ENCODE measurements at places on chromosomes 16 and 17. TPM values are rescaled to one million over a fixed set of nuclear protein-coding genes. Genes with fewer than 3 reads are reported as not detected.
A peak's percentile ranks its signal among the peaks of the same experiment; 100 is the strongest.

GRCh38 chr16:30927789-30928378, 4.5 kb downstream of the FBXL19 start:
- peak; percentile 56 for DNase-seq
- H3K4me1 ChIP-seq = peaks cover 12% of the 10 kb centered on the region
- no peaks in the 10 kb centered on the region for H3K27me3 ChIP-seq
- no peak overlapping the region for H3K4me3 ChIP-seq
- no peak overlapping the region for H3K27ac ChIP-seq

DNA sequence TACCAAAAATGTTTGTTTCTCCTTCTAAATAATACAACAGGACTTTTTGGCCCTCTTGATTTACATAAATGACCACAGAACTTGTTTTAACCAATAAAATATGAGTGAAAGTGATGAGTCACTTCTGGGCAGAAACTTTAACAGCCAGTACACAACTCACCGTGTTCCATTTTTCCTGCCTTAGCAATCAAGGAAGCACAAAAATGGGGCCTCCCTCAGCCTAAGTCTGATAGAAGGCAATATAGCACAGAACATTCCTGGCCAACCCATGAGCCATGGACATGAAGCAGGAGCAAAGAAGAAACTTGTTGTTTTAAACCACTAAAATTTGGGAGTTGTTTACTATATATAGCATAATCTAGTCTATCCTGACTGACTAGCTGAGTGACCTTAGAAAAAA, 61.1 kb upstream of the MTMR4 start:
- no peaks in the 10 kb centered on the region for H3K27me3 ChIP-seq
- H3K4me1 ChIP-seq = no peaks in the 10 kb centered on the region
- no peak for DNase-seq
- H3K4me3 ChIP-seq = no peak overlapping the region
- H3K36me3 ChIP-seq = no peaks in the 10 kb centered on the region

- no peak overlapping the region for H3K27ac ChIP-seq
- H3K27me3 ChIP-seq = no peaks in the 10 kb centered on the region
- H3K36me3 ChIP-seq = no peaks in the 10 kb centered on the region
- H3K4me3 ChIP-seq = no peak overlapping the region
These were observed 239.0 kb downstream of the SNX29 start for GRCh38 chr16:12215277-12216105.

DNA sequence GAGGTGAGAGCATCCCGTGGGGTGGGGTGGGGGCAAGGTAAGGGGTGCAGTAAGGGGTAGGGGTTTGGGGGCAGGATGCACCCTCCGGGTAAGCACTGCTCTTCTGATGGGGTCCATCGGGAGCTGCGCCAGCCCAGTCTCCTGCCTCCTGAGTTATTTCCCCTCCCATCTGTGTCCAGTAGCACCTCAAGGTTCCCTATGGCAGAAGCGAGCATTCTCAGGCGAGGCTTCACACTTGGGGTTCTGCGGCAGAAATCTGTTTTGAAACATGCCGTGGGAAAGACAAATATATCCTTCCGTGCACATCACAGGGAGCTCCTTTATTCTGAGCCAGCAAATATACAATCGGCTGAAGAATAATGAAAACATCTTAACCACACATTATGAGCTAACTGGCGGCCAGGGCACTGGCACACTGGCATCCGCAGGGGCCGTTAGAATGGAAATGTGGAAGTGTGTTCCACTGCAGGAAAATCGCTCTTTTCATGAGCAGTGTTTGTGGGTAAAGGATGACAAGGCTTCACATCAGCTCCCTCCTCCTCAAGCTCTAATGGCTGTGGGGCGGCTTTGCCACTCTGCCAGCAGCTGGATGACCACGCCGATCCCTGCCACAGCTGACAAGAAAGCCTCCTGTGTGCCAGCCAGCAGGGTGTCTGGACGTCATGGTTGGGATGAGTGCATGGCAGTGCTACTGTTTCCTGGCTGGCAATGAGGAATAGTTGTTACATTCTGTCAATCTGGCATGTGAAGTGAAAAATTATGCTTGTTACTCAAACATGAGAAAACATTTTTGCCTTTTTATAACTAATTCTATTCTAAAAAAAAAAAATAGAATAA, 20.0 kb downstream of the MTHFSD start:
- H3K36me3 ChIP-seq = peaks cover 64% of the 10 kb centered on the region
- no peak overlapping the region for H3K27ac ChIP-seq
- no peaks in the 10 kb centered on the region for H3K27me3 ChIP-seq

DNA sequence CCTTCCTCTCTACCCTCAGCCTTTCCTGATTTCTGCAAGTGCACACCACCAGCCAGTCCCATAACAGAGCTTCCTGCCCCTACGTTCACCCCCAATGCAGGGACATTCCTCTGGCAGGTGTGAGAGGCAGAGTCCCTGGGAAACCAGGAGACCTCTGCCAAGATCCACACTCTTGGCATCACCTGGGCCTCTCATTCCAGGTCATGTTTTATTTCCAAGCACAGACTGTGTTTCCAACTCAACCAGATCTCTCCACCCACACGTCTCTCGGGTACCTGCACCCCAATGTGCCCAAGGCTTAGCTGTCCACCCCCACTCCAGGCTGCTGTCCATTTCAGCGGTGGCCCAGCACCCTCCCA, 21.0 kb upstream of the PHB1 start:
- H3K27me3 ChIP-seq = peaks cover 29% of the 10 kb centered on the region
- H3K4me3 ChIP-seq = no peak overlapping the region
- H3K36me3 ChIP-seq = no peaks in the 10 kb centered on the region

The CDH11 gene
- total RNA-seq = 21.1 TPM

- DNase-seq = peak; percentile 60
- no peaks in the 10 kb centered on the region for H3K4me1 ChIP-seq
- H3K4me3 ChIP-seq = no peak overlapping the region
- H3K36me3 ChIP-seq = no peaks in the 10 kb centered on the region
These were observed 92.7 kb downstream of the ABCC1 start for GRCh38 chr16:16042076-16042475.

DNA sequence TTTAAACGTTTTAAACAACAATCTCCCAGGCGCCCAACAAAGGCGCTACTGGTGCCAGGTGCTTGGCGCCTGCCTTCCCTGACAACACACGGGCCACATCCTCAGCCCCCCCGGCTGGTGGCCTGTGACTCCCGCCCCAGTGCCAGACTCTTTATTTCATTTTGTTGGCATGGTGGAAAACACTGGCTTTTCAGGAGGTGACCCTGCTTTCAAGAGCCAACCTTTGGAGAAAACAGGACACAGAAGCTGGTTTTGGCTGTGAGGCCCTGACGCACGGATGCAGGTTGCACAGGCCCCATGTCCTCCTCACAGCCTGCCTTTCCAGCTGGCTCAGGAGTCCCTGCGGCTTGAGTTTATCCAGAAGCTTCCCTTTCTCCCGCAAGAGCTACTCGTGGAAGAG, 100.0 kb downstream of the METRNL start:
- H3K27ac ChIP-seq = no peak overlapping the region
- H3K4me1 ChIP-seq = peaks cover 14% of the 10 kb centered on the region
- no peak overlapping the region for H3K4me3 ChIP-seq
- no peaks in the 10 kb centered on the region for H3K27me3 ChIP-seq
- no peak for DNase-seq

- no peaks in the 10 kb centered on the region for H3K36me3 ChIP-seq
- no peaks in the 10 kb centered on the region for H3K4me1 ChIP-seq
- DNase-seq = no peak
- H3K27ac ChIP-seq = no peak overlapping the region
- no peaks in the 10 kb centered on the region for H3K27me3 ChIP-seq
These were observed 110.1 kb downstream of the USP31 start for GRCh38 chr16:23039118-23039517.

GRCh38 chr17:59763861-59764260, 56.4 kb downstream of the VMP1 start:
- no peak overlapping the region for H3K4me3 ChIP-seq
- H3K27ac ChIP-seq = no peak overlapping the region
- H3K27me3 ChIP-seq = no peaks in the 10 kb centered on the region
- no peaks in the 10 kb centered on the region for H3K4me1 ChIP-seq
- no peak for DNase-seq

DNA sequence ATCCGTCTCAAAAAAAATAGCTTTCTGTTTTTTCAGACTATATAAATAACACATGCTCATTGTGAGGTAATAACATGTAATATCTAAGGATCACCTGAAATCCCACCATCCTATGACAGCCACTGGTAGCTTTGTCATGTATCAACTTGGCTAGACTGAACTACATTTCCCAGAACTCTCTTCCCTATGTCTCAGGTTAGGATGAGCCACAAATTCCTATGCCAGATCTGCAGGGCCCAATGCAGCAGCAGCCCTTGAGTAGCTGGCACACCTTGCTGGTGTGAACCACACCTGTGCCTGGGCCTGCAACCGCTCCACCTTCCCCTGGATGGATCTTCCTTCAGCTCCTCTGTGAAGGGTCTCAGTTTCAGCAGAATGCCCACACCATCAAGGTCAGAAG, 28.1 kb downstream of the OGFOD1 start:
- no peak for DNase-seq
- no peaks in the 10 kb centered on the region for H3K27me3 ChIP-seq
- no peak overlapping the region for H3K27ac ChIP-seq
- H3K4me1 ChIP-seq = no peaks in the 10 kb centered on the region
- H3K36me3 ChIP-seq = no peaks in the 10 kb centered on the region

The DNAH17 gene
- total RNA-seq = not detected

The SDR42E2 gene
- not detected for total RNA-seq

DNA sequence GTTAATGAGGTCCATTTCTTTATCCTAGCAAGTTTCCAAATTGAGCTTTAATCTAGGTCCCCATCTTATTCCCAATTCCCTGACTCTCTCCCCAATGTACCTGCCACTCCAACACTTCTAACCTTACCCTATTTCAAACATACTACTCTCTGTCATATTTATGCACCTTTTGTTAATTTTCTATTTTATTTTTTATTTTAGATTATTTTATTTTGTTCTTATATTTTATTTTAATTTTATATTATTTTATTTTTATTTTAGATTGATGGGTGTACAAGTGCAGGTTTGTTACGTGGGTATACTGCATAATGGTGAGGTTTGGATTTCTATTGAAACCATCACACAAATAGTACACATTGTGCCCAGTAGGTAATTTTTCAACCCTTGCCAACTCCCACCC, 333.9 kb upstream of the ERCC4 start:
- no peak overlapping the region for H3K4me3 ChIP-seq
- H3K27me3 ChIP-seq = no peaks in the 10 kb centered on the region
- H3K36me3 ChIP-seq = no peaks in the 10 kb centered on the region
- DNase-seq = no peak

The ZG16 gene
- not detected for total RNA-seq

DNA sequence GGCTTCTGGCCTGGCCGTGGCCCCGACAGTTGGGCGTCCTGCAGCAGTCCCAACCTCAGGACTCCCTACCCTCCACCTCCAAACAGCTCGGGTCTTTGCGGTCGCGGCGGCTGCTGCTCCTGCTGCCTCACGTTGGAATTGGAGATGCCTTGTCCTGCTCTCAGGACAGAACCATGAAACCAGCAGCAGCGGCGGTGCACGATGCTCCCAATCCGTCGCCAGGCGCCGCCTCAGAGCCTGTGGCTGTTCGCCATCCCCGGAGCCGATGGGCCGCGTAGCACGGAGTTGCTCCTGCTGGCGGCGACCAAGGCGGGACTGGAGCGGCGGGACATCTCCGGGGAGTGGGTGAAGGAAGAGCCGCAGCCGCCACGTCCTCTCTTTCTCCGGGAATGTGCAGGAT, 1965.9 kb downstream of the TP53TG3F start:
- no peak for DNase-seq
- no peaks in the 10 kb centered on the region for H3K36me3 ChIP-seq
- H3K27me3 ChIP-seq = no peaks in the 10 kb centered on the region
- no peak overlapping the region for H3K27ac ChIP-seq
- no peaks in the 10 kb centered on the region for H3K4me1 ChIP-seq

DNA sequence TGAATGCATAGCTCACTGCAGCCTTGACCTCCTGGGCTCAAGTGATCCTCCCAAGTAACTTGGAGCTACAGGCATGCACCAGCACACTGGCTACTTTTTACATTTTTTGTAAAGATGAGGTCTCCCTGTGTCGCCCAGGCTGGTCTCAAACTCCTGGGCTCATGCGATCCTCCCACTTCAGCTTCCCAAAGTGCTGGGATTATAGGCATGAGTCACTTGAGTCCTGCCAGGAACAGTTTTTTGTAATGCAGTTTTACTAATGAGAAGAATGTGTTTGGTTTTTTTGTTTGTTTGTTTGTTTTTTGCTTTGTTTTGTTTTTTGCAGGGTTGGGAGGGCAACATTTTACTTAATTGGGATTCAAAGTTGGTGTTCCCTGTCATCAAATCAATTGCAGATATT, 22.2 kb downstream of the SOST start:
- H3K27ac ChIP-seq = no peak overlapping the region
- H3K4me1 ChIP-seq = no peaks in the 10 kb centered on the region
- DNase-seq = no peak
- no peaks in the 10 kb centered on the region for H3K36me3 ChIP-seq

The SLC5A10 gene
- total RNA-seq = 0.12 TPM

The PPP1R27 gene
- not detected for total RNA-seq

GRCh38 chr17:72191356-72191755, 70.5 kb downstream of the SOX9 start:
- H3K4me3 ChIP-seq = no peak overlapping the region
- no peaks in the 10 kb centered on the region for H3K27me3 ChIP-seq
- no peak for DNase-seq

The RNF157 gene
- 3.3 TPM for total RNA-seq

- peaks cover 56% of the 10 kb centered on the region for H3K4me1 ChIP-seq
- DNase-seq = no peak
- peaks cover 28% of the 10 kb centered on the region for H3K36me3 ChIP-seq
- no peak overlapping the region for H3K4me3 ChIP-seq
- H3K27me3 ChIP-seq = no peaks in the 10 kb centered on the region
These were observed 2.3 kb downstream of the SLC25A11 start for GRCh38 chr17:4937553-4937952.

DNA sequence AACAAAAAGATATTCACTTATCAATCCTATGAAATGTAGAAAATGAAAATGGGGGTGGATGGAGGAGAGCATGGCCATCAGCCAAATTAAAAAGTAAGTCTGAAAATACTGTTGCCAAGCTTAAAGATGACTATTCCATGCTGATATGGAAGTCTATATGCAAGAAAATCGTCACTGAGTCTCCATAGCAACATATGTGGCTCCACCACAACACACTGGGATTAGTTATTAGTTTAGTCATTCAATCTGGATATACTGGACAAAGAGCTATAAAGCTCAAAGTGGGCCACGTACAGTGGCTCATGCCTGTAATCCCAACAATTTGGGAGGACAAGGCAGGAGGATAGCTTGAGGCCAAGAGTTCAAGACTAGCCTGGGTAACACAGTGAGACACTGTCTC, 24.7 kb upstream of the PSMD7 start:
- no peaks in the 10 kb centered on the region for H3K4me1 ChIP-seq
- DNase-seq = no peak
- H3K27ac ChIP-seq = no peak overlapping the region
- H3K36me3 ChIP-seq = no peaks in the 10 kb centered on the region

The ZSCAN10 gene
- total RNA-seq = not detected

- H3K27me3 ChIP-seq = no peaks in the 10 kb centered on the region
- H3K36me3 ChIP-seq = peaks cover 4% of the 10 kb centered on the region
- H3K4me1 ChIP-seq = no peaks in the 10 kb centered on the region
- no peak overlapping the region for H3K27ac ChIP-seq
- no peak overlapping the region for H3K4me3 ChIP-seq
These were observed 15.6 kb upstream of the PDK2 start for GRCh38 chr17:50079334-50080095.

The PYY gene
- not detected for total RNA-seq

GRCh38 chr17:386141-386876, 33.7 kb upstream of the RPH3AL start:
- DNase-seq = peak; percentile 77
- no peaks in the 10 kb centered on the region for H3K36me3 ChIP-seq
- H3K4me3 ChIP-seq = no peak overlapping the region

- no peak overlapping the region for H3K4me3 ChIP-seq
- no peaks in the 10 kb centered on the region for H3K27me3 ChIP-seq
- H3K36me3 ChIP-seq = peaks cover 9% of the 10 kb centered on the region
- H3K4me1 ChIP-seq = peaks cover 4% of the 10 kb centered on the region
- DNase-seq = no peak
These were observed 42.7 kb downstream of the TNRC6C start for GRCh38 chr17:78001182-78001581.

The IGFALS gene
- not detected for total RNA-seq

The KRT32 gene
- 0.21 TPM for total RNA-seq
